Fibroblast of skin of right biceps (primary cell): ENCODE measurements at places on chromosomes 2 and 18.

GRCh38 chr2:77169426-77169825, 352.8 kb downstream of the LRRTM4 start:
- no peak for DNase-seq

DNA sequence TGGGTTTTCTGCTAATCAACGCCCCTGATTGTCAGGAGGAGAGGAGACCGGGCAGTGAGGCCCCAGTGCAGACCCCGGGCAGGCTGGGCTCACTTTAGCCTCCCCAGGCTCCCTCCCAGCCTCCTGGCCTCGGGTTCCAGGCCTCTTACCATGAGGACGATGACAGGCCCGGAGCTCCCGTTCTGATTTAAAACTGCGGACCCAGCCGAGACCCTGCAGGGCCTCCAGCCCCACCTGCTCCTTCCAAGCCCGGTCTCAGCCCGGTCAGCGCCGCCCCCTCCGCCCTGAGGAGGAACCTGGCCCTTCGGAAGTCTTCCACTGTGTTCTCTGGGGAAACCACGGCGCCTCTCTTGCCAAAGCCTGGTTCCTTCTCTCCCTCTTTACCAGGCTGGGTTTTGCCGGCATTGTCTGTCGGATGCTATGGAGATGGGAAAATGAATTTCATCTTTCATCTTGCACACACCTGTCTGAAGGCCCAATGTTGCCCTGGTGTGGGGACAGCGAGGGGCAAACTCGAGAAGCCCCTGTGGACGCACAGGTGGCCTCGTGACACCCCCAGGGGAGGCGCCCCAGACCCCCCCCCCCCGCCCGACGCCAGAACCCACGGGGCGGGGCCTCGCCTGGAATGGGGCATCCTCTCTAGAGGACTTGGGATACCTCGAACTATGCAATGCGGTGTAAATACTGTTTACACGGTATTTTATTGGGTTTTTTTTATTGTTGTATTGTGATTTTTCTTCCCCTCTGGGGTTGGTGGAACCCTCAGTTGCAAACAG, 37.7 kb upstream of the CTDP1 start:
- no peak for DNase-seq

GRCh38 chr2:234446404-234447076, 50.3 kb downstream of the ARL4C start:
- no peak for DNase-seq

DNA sequence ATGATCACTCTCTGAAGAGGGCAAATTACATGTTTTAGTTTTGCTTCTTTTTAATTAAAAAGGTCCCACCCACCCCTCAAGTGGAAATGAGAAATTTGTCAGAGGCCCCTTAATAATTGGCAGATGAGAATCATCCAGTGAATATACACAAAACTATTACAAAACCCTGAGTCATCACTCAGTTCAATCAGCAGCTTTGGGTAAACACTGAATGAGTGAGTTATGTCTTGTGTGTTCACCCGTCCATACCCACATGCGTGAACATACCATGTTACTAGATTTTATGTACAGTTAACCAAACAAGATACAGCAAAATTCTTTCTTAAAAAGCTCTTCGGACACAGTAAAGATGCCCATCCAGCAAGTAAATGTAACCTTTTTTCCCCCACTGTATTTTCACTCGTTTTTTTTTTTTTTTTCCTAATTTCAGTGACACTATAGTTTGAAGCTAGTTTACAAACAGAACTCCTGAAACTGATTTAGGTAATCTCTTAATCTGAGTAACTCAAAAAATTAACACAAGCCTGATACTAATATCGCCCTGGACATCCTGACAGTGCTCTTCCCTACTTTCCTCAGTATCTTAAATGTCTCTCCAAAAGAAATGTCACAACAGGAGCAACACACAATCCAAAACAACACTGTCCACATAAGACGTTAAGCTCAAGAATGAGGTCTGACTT, 1.4 kb downstream of the PSME4 start:
- DNase-seq, result peak; percentile 89

- DNase-seq, result peak; percentile 69
Measured at GRCh38 chr2:46336283-46336959, 39.2 kb downstream of the EPAS1 start.
